Activated CD8-positive, alpha-beta T cell treated with anti-CD3 and anti-CD28 coated beads, Interleukin-2, amount 10 ng/mL, durations not matched to agents 7 days and 5 days (primary cell): ENCODE measurements at places on chromosomes 16 and 17.

DNA sequence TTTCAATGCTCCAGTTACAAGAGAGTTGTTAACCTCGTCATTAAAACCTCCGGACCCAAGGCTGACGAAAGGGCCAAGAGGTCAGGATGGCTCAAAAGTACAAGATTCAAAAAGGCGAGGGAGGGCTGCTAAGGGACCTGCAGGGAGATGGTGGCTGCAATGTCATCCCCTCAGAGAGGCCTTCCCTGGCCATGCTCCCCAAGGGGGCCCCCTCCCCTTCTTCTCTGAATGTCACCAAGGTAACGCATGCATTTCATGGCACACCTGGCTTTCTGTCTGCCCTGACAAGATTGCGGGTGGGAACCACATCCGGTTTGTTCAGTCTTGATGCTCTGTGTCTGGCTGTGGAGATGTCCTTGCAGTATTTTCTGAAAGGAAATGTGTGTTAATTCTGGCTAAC is 89.9 kb downstream of the C16orf78 start:
- peak overlapping the region; percentile 79 for H3K27ac ChIP-seq
- no peaks in the 10 kb centered on the region for H3K36me3 ChIP-seq
- H3K4me3 ChIP-seq, result peak overlapping the region; percentile 23
- no peaks in the 10 kb centered on the region for H3K27me3 ChIP-seq
- peak; percentile 92 for DNase-seq

DNA sequence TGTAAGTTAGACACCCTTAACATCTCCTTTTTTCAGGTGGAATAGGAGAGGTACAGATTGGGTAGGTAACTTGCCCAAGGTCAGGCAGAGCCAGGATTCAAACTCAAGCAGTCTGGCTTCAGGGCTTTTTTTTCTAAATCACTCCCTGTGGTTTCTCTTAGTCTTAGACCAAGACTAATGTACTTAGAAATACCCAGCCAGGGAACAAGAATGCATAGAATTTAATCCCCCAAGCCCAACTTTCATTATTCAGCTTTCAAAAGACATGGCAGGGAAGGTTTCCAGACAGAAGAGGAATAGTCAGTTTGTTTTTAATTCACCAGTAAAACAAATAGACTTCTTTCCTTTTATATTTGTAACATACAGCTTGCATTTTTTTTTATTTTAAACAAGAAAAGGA is 305.2 kb upstream of the RBFOX1 start:
- no peak overlapping the region for H3K4me3 ChIP-seq
- no peak for DNase-seq
- no peaks in the 10 kb centered on the region for H3K4me1 ChIP-seq
- H3K36me3 ChIP-seq, result no peaks in the 10 kb centered on the region
- no peak overlapping the region for H3K27ac ChIP-seq

DNA sequence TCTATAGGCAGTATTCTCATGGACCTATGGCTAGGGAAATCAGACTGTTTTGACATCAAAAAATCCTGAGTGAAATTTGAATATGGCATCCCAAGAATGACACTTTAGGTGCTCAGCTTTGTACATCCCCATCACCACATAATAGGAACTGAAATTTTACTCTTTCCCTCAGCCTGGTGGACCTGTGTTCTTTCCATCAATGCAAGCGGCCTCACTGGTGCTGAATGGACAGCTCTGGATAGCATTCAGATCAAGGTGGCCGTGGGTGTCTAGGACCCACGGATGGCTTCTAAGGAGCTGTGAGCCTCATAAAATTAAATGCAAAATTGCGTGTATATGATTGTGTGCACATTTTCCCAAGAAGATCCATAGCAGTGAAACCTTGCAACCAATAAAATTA is 152.6 kb downstream of the MAP2K6 start:
- peaks cover 9% of the 10 kb centered on the region for H3K27me3 ChIP-seq
- DNase-seq, result no peak
- no peaks in the 10 kb centered on the region for H3K36me3 ChIP-seq
- no peak overlapping the region for H3K27ac ChIP-seq
- H3K4me3 ChIP-seq, result no peak overlapping the region

- peak overlapping the region; percentile 44 for H3K27ac ChIP-seq
- no peak for DNase-seq
- H3K4me3 ChIP-seq, result no peak overlapping the region
Measured at GRCh38 chr17:59846394-59847165, 46.2 kb downstream of the TUBD1 start.

- peaks cover 58% of the 10 kb centered on the region for H3K27me3 ChIP-seq
- no peaks in the 10 kb centered on the region for H3K36me3 ChIP-seq
- H3K27ac ChIP-seq, result no peak overlapping the region
- H3K4me1 ChIP-seq, result peaks cover 24% of the 10 kb centered on the region
- no peak overlapping the region for H3K4me3 ChIP-seq
- DNase-seq, result no peak
Measured at GRCh38 chr17:44971776-44972483, 3.8 kb upstream of the C1QL1 start.
